BJ (cell line): ENCODE measurements at places on chromosomes 13 and 19. TPM values are rescaled to one million over a fixed set of nuclear protein-coding genes. Genes with fewer than 3 reads are reported as not detected.

Gene ZNF610
- 1.4 and 1.7 TPM in 2 replicates for polyA plus RNA-seq

Gene TLE6
- 0.12 and 0.26 TPM in 2 replicates for polyA plus RNA-seq

Gene PRDX2
- polyA plus RNA-seq = 165 and 267 TPM in 2 replicates

Gene IER2
- 9.1 and 18.2 TPM in 2 replicates for polyA plus RNA-seq

Gene PGLYRP1
- not detected in 2 replicates for polyA plus RNA-seq

Gene SYNGR4
- polyA plus RNA-seq = not detected in 2 replicates

Gene AMER2
- not detected in 2 replicates for polyA plus RNA-seq

Gene TEX101
- not detected in 2 replicates for polyA plus RNA-seq

Gene HOMER3
- polyA plus RNA-seq = 44.7 and 55.3 TPM in 2 replicates

Gene KIR3DL1
- not detected in 2 replicates for polyA plus RNA-seq

Gene TNNT1
- 10.4 and 10.5 TPM in 2 replicates for polyA plus RNA-seq
